Activated CD4-positive, alpha-beta T cell treated with anti-CD3 and anti-CD28 coated beads, Interleukin-2, amount 10 ng/mL, durations not matched to agents 24 days and 14 days (primary cell): ENCODE measurements at places on chromosomes 2 and 18. TPM values are rescaled to one million over a fixed set of nuclear protein-coding genes. Genes with fewer than 3 reads are reported as not detected.
A peak's percentile ranks its signal among the peaks of the same experiment; 100 is the strongest.

Gene LINC00305
- not detected in 2 replicates for total RNA-seq

DNA sequence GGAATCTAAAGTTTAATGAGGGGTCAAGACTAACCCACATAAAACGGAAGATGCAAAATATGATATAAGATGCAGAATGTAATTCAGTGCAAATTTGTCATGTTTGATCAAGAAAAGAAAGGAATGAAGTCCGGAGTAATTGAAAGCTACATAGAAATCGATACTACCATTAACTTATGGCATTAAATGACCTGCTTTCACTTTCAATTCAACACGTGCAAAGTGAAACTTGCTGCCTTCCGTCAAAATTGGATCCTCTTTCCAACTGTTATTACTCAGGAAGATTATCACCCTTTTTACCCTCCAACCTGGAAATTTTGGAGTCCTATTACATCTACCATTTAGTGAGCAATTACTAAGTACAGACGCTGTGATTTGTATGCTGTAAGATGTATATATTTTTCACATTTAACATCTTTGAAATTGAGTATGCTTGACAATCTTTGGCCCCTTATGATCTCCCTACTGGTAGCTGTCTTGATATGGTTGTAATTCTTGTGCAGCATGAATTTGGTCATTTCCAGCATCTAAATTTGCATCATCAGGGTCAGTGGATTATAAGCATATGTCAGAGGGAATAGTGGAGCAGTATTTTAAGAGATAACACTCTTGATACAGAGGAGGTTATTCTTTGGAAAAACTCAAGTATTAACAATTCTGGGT lies 18.6 kb downstream of the UNC80 start:
- DNase-seq = no peak

DNA sequence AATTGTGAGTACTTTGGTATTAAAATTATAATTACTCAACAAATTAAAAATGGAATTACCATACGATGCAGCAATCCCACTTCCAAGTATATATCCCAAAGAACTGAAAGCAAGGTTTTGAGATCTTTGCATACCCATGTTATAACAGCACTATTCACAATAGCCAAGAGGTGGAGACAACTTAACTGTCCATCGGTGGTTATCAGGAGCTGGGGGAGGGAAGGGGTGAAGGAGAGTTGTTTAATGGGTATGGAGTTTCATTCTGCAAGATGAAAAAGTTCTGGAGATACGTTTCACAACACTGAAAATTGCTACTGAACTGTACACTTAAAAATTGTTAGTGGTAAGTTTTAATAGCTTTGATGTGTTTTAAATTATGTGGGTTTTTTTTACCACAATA lies 25.7 kb downstream of the RAB10 start:
- DNase-seq = no peak

Gene SPRED2
- total RNA-seq = 7.7 and 9.2 TPM in 2 replicates

DNA sequence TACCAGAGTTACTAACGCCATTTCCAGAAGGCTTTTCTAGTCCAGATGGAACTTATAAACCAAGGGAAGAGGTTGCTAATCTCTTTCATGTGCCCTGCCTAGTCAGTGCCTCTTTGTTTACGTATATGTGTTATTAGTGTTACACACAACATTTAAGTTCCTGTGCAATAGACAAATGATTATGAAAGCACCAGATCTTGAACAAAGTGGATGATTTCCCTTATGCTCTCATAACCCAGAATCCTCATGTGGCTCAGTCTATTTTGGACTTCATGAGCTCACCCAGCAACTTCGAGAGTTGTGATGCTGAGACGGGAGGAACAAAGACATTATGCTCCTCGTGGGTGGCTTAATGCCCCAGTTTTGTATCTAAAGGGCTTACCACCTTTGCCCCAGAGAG lies 214.4 kb upstream of the SP5 start:
- DNase-seq = no peak

Gene LDLRAD4
- total RNA-seq = 35.6 and 36.5 TPM in 2 replicates

- no peak for DNase-seq
These were observed 987.1 kb upstream of the KLHL29 start for GRCh38 chr2:22397847-22398246.

DNA sequence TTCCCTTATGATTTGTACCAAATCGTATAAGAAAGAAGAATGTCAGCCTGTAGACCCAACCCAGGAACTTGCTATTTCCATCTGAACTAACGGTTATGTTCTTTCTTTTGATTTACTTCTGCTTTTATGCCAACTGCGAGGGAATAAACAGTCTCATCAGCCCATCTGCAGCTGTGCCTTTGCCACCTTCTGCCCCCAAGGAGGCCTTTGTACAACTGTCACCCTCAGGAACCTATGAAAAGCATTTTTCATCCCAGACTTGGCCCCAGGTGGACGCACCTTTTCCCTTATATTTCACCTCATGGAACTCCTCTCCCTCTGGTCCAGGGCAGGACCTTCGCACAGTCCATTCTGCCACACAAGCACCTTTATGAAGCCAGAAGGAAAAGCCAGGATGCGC lies 109.8 kb downstream of the AOX1 start:
- no peak for DNase-seq

DNA sequence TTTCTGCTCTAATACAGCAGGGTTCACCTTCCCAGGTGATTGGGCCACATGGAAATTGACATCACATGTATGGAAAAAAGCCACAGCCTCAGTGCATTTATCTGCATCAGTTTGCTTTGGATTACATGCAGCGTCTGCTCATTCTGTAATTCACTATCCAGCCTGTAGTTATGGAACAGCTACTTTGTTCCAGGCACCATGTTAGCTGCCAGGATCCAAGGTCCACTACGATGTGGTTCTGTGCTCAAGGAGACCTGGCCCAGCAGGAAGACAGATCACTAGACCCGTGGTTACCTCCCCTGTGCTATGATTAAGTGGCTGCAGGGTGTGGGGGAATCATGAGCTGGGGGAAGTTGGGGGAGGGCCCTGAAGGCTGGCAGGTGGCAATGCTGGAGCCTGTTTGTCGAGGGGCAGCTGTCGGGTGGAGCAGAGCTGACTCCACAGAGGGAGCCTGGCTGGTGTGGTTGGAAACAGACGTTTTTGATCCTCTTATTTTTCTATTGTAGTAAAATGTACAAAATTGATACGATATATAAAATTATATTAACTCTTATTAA lies 58.6 kb downstream of the TSHZ1 start:
- DNase-seq = no peak

GRCh38 chr2:159209341-159210306 lies 76.9 kb downstream of the WDSUB1 start:
- peak; percentile 72 for DNase-seq

- DNase-seq = no peak
These were observed 217.7 kb upstream of the SMAD7 start for GRCh38 chr18:49168281-49168985.

- no peak for DNase-seq
These were observed 62.6 kb upstream of the ZSWIM2 start for GRCh38 chr2:186911551-186912085.

Gene SKOR2
- not detected in 2 replicates for total RNA-seq

Gene DIPK1C
- not detected in 2 replicates for total RNA-seq
